ENCODE measurements at places on chromosomes 6 and 20.

DNA sequence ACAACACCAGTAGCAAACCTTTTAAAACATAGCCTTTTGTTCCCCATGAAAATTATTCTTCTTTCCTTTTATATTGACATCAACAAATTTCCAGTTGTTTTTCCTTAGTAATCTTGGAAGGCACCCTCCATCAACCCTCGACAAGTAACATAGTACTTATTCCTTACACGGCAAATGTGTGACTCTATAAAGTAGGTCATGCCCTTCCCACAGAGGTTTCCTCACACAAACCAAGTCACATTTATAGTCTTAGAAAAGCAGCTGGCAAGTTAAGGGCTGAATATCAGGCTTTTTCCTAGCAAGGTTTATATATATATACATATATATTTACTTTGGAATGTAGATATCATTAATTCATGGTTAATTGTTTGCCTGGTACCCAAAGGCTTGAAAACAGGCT is 371.5 kb downstream of the SYNE1 start:
- DNase-seq: no peak

DNA sequence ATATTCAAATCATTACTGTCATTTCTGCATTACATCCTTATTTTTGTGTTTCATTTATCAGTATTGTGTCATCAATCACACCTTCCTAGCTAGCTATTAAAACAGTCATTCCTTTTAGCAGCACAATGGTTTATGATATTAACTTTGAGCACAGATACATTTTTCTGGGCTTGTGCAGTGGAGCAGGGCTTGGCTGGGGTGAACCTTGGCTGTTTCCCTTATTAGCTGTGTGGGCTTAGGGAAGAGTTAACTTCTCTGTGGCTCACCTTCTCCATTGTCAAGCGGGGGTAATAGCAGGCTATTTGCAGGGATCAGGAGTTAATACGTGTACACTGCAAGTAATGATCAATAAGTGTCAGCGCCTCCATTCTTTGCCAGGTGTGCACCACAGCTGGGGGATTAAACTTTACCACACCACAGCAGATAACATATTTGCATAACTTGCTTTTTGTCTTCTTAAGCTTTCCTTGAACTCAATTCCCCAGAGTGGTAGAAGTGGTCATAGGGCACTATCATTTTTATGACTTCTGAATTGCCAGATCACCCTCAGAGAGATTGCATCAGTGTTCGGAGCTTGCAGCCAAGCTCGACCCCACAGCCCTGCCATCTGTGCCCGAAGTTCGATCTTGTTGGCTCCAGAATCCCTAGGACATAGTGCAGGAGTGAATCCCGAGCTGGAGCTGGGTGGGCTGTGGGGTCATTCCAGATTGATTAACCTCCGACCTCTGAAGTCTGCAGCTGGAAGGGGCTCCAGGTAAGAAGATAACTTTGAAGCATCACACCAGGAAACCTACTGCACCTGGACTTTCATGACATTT is 1.5 kb upstream of the PYGB start:
- no peak for DNase-seq

- no peak for DNase-seq
Observed at GRCh38 chr6:114216789-114217467, 125.9 kb downstream of the HS3ST5 start.

DNA sequence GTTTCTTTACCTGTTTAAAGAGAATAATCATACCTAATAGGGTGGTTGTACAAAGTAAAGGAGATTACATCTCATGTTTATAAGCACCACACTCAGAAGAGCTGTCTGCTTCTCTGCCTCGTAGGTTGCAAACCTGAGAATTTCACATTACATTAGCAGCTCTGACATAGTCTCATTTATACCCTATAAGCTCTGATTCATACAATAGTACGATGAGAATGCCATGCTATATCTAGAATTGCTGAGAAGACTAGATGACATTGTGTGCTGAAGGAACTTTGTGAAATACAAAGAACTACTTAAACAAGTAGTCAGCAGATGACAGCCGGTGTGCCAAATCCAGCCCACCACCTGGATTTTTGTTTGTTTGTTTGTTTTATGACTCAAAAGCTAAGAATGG is 121.2 kb downstream of the ADAT2 start:
- no peak for DNase-seq

DNA sequence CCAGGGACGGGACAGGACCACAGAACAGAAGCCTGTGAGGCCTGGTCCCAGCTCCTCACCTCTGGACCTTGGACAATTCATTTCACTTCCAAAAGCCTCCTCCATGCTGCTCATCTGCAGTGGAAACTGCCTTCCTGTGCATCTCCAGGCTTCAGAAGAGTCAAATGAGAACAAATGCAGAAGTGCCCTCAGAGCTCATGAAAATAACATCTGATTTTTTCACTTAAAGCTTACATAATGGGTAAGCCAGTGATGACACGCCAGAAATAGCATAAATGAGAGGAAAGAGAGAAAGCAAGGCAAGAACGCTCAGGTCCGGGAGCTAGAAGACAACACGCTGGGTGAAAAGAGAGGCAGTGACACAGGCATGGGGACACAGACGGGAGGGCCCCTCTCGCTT is 7.9 kb downstream of the CNKSR3 start:
- no peak for DNase-seq

DNA sequence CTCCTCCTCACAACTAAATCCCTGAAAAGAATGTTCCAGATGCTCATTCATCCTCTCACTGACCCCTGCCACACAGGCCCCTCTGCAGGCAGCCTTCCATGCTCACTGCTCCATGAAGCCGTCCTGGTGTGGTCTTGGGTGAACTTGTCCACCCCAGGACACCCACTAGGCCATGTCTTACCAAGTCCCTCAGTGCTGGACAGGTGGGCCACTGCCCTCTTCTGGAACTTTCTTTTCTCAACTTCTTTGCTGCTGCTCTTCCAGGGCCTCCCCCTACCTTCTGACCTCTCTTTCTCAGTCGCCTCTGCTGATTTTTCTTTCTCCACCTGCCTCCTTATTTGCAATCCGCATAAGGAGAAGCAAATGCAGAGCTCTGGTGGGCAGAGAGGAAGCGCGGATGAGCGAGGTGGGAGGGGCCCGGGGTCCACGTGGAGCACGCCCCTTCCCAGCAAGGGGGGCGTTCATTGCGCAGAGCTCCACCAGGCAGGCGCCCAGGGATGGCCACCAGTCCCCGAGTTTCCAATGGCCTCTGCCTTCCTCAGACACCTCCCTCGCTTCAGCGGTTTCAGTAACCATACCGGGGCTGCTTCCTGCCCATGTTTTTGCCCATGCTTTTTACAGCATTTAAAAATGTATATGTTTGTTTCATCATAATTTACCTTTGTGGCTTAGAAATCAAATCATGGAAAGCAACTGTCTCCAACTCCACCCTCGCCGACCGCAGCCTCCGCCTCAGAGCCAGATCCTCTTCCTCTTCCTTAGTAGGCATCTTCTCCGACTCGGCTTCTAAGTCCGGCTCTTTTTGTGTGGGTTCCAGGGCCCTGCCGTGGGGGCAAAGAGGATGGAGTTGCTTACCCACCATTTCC is 129.6 kb downstream of the ZDHHC14 start:
- DNase-seq: no peak

DNA sequence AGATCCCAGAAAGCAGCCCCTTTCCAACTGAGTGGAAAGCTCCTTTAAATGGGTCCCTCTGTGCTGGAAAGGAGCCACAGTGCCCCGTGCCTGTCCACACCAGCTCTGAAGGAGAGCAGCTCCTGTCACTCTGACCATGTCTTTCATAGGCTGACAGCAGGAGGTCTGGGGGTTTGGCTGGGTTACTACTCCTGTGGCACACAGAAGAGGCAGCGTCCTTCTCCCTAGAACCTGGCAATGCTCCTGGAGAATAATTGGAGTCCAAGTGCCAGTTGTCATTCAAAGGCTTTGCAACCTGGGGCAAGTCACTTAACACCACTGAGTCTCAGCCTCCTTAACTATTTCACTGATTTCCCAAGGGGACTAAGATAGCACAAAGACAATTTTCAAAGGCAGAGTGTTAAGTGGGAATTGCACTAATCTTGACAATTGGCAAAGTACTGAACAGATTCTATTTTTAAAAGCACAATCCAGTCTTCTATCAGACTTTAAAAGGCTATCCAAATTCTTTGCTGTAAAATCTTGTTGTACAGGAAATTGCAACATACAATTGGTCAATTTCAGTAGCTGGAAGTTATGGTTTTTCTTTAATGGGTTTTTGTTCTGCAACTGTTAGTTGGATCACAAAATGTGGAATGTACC is 457.2 kb downstream of the KIF16B start:
- DNase-seq: no peak

- DNase-seq: no peak
Observed at GRCh38 chr6:163589387-163589786, 174.9 kb downstream of the QKI start.

GRCh38 chr20:57601737-57602136 is 18.5 kb downstream of the ZBP1 start:
- no peak for DNase-seq

GRCh38 chr6:53701333-53702218 is 36.0 kb upstream of the KLHL31 start:
- no peak for DNase-seq

DNA sequence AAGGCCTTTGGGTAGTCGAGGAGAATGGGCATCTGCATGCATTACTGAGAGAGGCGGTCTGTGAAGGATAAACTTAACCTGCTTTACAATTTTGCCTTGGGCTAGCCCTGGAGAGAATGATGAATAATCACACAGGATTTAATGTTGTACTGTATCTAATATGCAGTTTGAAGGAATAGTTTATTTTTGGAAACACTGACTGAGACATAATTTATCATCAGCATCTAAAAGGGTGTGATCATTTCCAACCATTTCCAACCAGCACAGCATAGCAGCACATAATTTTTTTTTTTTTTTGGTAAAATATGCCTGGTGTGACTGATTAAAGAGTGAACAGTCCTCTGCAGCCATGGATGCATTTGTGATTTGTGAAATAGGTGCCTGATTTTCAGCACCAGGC is 519.5 kb downstream of the PHF3 start:
- DNase-seq: no peak

DNA sequence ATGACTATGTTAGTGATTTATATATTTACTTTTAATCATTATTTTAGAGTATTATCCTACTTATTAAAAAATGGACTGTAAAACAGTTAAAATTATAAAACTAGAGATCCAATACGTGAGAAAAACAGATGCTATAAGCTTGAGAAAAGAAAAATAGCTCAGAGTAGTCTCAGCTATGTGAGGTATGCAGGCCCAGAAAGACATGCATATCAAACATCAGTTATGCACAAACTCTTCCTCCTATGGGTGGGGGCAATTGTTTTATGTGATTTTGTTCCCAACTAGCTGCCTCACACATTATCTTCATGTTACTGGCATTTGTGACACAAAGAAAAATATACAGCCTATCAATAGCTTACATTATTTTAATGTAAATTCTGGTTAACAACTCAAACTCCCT is 28.8 kb downstream of the RARS2 start:
- no peak for DNase-seq

DNA sequence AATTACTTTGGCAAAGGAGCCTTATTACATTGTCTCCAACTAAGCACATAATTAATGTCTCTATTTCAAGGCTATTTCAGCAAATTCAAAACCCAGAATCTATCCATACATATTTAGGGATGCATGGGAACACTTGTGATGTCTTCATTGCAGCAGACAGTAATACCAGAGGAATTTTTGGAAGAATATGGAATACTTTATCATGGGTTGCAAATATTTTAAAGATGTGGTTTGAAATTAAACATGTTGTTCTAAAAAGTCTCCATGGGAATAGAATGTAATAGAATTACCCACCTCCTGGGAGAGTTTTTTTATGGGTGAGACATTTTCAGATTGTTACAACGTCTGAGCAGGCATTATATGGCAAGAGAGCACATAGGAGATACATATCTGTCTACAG is 170.8 kb downstream of the KCNQ5 start:
- DNase-seq: no peak

GRCh38 chr20:19022118-19022575 is 190.3 kb upstream of the SLC24A3 start:
- DNase-seq: no peak

- no peak for DNase-seq
Observed at GRCh38 chr6:131911951-131912350, 39.2 kb downstream of the CCN2 start.

GRCh38 chr6:384898-385297 is 6.7 kb upstream of the IRF4 start:
- DNase-seq: no peak

DNA sequence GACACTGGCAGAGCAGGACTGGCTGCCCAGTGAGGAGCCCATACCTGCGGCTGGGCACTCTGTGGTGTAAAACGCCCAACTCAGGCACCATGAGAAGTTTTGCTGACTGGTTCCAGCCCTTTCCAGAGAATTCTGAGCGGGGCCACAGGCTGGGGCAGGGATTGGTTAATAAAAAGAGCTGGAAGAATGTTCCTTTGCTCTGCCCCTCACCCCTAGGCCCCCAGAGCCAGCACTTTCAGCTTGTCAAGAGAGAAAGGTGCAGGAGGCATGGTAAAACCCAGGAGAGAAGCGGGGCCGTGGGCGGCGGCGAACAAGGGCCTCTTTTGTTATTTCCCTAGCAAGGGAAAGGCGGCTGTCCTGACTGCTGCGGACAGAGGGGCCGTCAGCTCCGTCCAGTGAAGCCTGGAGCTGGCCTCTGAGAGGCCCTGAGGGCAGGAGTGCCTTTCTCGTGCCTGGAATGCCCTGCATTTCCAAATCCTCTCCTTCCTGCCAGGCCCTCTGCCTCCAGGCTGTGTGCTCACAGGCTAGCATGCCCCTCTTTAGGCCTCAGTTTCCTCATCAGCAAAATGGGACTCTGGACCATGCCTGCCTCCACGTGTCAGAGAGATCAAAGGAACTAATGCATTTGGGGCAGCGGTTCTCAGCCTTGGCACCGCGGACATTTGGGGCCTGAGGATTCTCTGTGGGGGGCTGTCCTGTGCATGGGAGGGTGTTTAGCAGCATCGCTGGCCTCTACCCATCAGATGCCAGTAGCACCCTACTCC is 12.9 kb downstream of the SLC13A3 start:
- no peak for DNase-seq

- no peak for DNase-seq
Observed at GRCh38 chr6:14945461-14946185, 300.2 kb upstream of the JARID2 start.

GRCh38 chr6:51322505-51322904 is 503.8 kb downstream of the TFAP2B start:
- no peak for DNase-seq

DNA sequence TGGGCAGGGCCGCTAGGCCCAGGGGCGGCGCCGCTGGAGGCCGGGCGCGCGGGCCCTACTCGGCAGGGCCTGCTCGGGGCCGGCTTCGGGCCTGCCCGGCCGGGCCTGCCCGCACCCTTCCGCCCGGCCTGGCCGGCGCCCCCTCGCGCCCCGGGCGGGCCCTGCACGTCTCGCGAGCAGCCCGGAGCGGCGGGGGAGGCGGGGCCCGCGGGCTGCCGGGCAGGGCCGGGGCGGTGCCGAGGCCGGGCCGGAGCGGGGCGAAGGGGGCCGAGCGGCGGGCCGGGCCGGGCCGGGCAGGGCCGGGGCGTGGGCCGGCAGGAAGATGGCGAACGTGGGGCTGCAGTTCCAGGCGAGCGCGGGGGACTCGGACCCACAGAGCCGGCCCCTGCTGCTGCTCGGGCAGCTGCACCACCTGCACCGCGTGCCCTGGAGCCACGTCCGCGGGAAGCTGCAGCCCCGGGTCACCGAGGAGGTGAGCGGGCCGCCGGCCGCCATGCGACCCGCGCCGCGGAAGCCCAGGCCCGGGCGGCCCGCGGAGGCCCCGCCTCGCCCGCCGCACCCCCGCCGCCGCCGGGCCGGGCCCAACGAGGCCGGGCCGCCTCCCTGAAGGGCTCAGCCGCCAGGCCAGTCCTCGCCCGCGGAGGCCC is at the start of gene NPEPL1:
TSS of gene NPEPL1 (plus strand) at position 222 of the 647 bp plus-strand sequence. CDS start at position 323, 101 bp downstream.
- DNase-seq: no peak

GRCh38 chr6:154301839-154302752 is 54.5 kb downstream of the IPCEF1 start:
- no peak for DNase-seq

GRCh38 chr6:93675856-93676417 is 256.6 kb upstream of the EPHA7 start:
- DNase-seq: no peak
